ENCODE measurements at places on chromosomes 3 and 15.

DNA sequence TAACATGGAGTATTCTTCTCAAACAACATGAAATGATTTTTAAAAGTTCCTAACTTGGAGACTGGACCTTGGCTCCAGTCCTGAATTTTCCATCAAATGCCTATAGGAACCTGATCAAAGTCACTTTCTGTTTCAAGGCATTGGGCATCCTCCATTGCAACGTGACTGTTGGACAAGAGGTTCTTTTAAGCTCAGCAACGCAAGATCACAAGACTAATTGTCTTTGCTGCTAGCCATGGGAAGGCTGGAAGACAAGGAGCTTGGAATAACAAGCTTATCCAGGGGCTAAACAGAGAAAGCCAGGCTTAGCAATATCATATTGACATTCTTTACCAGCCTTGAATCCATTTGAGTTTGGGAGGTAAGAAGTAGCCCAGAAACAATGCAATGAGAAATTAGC, 48.3 kb downstream of the SST start:
- DNase-seq = no peak

DNA sequence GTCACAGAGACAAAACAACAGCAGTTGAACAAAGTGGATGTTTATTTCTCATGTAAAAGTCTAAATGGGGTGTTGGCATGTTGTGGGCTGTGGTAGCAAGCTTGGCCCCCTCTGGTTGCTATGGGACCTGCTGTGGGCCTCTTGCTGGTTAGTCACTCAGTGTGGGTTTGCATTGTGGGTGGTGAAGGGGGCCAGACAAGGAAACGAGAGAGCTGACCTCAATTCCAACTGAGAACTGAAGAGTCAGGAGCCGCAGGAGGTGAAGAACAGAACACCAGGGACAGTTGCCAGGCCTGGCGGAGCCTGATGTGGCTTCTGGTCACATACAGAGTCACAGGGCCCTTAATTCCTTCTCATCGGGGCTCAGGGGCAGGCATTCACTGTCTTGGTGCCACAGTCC, 1.9 kb upstream of the ADPGK start:
- no peak for DNase-seq

DNA sequence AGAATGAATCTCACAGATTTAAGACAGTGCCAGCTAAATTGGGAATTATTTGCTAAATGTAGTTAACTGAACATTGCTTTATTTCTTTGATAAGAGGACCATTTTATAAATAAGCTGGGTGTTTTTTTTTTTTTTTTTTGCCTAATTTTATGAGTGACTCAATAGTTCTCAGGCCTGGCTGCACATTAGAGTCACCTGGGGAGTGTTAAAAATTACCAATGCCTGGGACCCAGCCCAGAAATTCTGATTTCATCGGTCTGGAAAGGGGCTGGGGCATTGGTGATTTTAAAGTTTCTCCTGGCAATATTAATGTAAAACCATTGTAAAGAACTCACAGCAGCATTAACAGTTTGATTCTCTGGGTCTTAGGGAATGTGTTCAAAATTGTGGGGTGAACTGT, 51.2 kb upstream of the PHLDB2 start:
- no peak for DNase-seq

- DNase-seq = no peak
Measured at GRCh38 chr3:192366916-192367315, 360.4 kb downstream of the FGF12 start.

- DNase-seq = no peak
Measured at GRCh38 chr3:190877925-190878324, 15.4 kb upstream of the GMNC start.
